ENCODE measurements at places on chromosomes 1 and 21.

- no peak for DNase-seq
Measured at GRCh38 chr1:246786606-246787238, 62.5 kb downstream of the SCCPDH start.

- DNase-seq, result no peak
Measured at GRCh38 chr1:165375623-165376022, 19.1 kb upstream of the LMX1A start.

DNA sequence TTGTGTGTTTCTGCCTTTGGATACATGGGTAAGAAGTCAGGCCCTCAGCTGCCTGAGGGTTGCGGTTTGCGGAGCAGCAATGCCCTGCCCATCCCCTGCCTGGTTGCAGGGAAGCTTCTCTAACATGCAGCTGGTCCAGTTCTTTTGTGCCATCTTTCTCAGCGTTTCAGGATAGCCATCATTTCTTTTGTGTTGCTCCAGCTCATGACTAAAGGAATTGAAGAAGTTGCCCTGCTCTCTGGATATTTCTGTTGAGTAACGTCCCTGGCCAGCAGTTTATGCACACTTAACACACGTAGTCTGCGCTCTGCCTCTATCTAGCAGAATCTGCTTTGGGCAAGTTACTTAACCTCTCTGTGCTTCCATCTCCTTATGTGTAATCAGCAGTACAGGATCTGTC, 62.1 kb downstream of the DOP1B start:
- DNase-seq, result no peak

- peak; percentile 80 for DNase-seq
Measured at GRCh38 chr1:67532452-67533216, 102.4 kb upstream of the SERBP1 start.

DNA sequence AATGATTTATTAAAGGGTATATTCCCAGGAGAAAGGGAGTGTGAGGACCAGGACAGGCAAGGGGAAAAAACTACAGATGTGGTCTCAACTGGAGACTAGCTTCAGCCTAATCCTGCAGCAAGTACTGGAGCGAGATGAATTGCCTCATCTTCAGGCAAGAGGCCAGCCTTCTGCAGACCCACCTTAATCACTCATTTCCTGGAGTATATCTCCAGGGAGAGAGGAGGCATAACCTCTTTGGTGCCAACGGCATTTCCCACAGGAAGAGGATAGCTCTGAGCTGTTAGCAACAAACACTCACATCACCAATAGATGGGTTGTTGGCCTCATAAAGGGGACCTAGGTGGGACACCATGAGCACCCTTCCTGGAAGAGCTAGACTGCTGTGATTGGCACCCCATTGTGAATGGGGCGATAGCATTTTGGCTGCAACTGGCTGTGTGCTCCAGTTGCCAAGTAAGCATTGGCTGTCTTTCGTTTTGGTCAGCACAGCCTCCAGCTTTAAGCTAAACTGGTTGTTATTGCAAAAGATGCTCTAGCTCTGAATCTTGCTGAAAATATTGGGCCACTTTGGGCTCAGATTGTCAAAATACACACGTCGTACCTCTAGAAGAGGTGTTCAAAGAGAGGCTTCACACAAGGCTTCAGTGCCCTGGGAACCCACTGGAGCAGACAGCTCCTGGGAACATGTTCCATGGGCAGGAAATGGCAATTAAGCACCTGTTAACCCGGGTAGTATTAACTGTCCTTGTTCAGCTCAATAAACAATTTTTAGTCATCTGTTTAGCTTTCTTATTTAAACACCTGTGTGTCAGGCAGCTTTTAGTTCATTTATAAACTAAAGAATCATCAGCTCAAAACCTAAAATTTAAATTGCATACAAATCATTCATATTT, 314.8 kb upstream of the C1orf87 start:
- DNase-seq, result no peak

DNA sequence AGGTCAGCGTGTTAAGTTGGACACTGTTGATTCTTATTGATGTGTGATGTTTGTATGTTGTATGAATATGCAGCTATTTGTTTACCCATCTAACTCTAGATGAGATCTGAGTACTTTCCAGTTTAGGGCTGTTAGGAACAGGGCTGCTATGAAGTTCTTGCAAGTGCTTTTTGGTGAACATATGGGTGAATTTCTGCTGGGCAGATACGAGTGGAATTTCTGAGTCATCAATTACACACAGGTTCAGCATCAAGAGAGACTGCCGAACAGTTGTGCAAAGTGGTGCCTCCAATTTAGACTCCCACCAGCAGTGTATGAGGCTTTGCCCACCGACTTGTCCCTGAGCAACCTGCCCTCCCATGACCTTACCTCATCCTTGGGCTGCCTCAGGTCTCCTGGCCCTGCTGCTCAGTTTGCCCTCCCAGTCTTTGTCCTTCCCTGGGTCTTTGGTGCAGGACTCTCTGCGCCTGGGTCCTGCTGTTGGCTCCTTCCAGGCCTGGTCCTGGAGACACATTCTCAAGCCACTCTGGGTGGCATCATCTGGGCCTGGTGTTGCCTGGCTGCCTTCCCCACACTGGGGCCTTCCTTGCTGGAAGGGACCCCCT, 343.6 kb downstream of the PTPRU start:
- no peak for DNase-seq

DNA sequence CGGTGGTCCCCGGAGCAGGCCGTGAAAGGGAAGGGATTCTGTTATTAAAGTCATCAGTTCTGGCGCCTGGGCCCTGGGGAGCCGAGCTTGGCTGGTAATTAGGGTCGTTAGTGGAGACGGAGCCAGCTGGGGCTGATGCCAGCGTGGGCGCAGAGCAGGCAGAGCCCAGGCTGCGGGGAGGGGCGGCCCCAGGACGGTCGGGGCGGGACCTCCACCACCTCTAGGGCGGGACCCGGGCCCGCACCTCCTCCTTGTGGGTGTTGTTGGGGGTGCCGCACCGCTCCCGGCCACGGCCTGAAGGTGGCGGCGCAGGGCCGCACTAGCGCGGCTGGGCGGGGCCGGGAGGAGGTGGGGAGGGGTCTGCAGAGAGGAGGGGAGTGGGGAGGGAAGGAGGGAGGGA, 470.6 kb downstream of the PTPRU start:
- DNase-seq, result peak; percentile 45

DNA sequence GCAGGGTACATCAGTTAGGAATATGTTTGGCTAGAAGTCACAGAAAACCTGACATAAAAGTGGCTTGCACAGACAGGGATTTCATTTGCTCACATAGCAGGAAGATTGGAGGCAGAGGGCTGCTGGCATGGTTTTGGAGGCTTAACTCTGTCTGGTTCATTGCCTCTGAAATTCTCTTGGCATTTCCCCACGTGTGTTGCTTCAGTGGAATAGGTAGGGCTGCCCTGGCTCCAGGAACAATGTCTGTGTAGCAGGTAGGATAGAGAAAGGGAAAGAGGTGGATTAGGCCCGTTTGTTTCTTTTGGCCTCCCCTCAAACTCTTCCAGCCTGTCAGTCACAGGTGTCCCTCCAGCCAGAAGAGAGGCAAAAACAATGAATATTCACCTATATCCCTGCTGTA, 20.5 kb upstream of the SIPA1L2 start:
- DNase-seq, result no peak

- no peak for DNase-seq
Measured at GRCh38 chr1:31433396-31433930, 20.4 kb downstream of the SERINC2 start.

- DNase-seq, result no peak
Measured at GRCh38 chr1:162168261-162168660, 98.8 kb downstream of the NOS1AP start.

DNA sequence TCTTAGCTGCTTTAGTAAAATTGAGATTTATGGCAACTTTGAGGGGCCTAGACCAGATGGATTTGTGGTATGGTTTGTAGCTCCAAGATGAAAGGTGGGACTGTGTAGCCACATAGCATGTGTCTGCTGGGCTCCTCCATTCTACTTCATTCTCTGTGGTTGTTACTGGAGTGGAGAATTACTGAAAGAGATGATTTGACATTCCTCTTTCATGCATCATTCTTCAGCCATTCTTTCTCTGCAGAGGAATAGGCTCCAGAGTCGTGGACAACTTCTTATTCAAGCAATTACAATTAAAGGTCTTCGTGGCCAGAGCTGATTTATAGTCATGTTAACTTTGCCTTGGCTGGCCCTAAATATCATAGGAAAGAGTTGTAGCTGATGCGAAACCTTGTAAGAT, 328.9 kb downstream of the PAPPA2 start:
- no peak for DNase-seq

- DNase-seq, result peak; percentile 13
Measured at GRCh38 chr1:19344372-19344810, 32.3 kb downstream of the SLC66A1 start.

GRCh38 chr21:44405091-44405947, 50.0 kb upstream of the LRRC3 start:
- DNase-seq, result no peak
